ENCODE measurements at places on chromosomes 1 and 21. TPM values are rescaled to one million over a fixed set of nuclear protein-coding genes. Genes with fewer than 3 reads are reported as not detected.
A peak's percentile ranks its signal among the peaks of the same experiment; 100 is the strongest.

The TMEM240 gene
- 5.5 TPM for total RNA-seq

The AMY1A gene
- not detected for total RNA-seq

The RNF19B gene
- 38.0 TPM for total RNA-seq

GRCh38 chr21:42004406-42005199, 5.6 kb downstream of the ZBTB21 start:
- H3K36me3 ChIP-seq = peaks cover 14% of the 10 kb centered on the region
- DNase-seq = no peak
- no peak overlapping the region for H3K4me3 ChIP-seq

DNA sequence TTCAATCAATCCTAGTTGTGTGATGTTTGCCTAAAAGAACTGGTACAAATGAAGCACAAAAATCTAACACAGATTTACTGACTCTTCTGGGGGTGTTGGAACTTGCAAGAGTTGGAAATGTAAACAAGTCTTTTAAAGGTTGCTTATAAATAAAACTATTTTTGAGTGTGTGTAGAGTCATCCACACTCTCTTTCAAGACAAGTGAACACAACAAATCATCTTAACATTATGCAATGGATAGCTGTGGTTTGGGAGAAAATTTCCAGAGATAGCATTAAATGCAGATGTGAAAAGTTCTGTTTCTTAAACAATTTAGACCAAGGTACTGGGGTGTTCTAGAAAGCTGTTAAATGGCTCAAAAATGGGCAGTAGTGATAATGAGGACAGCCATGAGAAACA, 28.7 kb downstream of the C1orf87 start:
- peaks cover 11% of the 10 kb centered on the region for H3K27me3 ChIP-seq
- H3K4me1 ChIP-seq = no peaks in the 10 kb centered on the region
- H3K27ac ChIP-seq = no peak overlapping the region
- DNase-seq = no peak
- H3K36me3 ChIP-seq = no peaks in the 10 kb centered on the region

- no peaks in the 10 kb centered on the region for H3K36me3 ChIP-seq
- no peak overlapping the region for H3K27ac ChIP-seq
- H3K27me3 ChIP-seq = no peaks in the 10 kb centered on the region
- no peak overlapping the region for H3K4me3 ChIP-seq
Measured at GRCh38 chr1:72498371-72498770, 216.0 kb upstream of the NEGR1 start.

The FCRL1 gene
- not detected for total RNA-seq

- peaks cover 11% of the 10 kb centered on the region for H3K27me3 ChIP-seq
- no peaks in the 10 kb centered on the region for H3K4me1 ChIP-seq
- H3K36me3 ChIP-seq = no peaks in the 10 kb centered on the region
- H3K4me3 ChIP-seq = no peak overlapping the region
- DNase-seq = no peak
- no peak overlapping the region for H3K27ac ChIP-seq
Measured at GRCh38 chr1:86498281-86498680, 29.6 kb downstream of the CLCA1 start.

The AADACL4 gene
- total RNA-seq = not detected

- DNase-seq = no peak
- H3K4me3 ChIP-seq = no peak overlapping the region
- H3K36me3 ChIP-seq = no peaks in the 10 kb centered on the region
- no peak overlapping the region for H3K27ac ChIP-seq
- H3K27me3 ChIP-seq = no peaks in the 10 kb centered on the region
- peaks cover 3% of the 10 kb centered on the region for H3K4me1 ChIP-seq
Measured at GRCh38 chr1:84785271-84786036, 95.2 kb upstream of the SSX2IP start.

- no peaks in the 10 kb centered on the region for H3K36me3 ChIP-seq
- H3K27me3 ChIP-seq = no peaks in the 10 kb centered on the region
- no peak for DNase-seq
- H3K27ac ChIP-seq = no peak overlapping the region
Measured at GRCh38 chr1:89980605-89981004, 14.3 kb upstream of the ZNF326 start.

GRCh38 chr1:200224315-200224714, 185.5 kb downstream of the ZNF281 start:
- DNase-seq = peak; percentile 96
- peak overlapping the region; percentile 69 for H3K27ac ChIP-seq
- H3K4me3 ChIP-seq = no peak overlapping the region
- H3K27me3 ChIP-seq = no peaks in the 10 kb centered on the region
